ENCODE measurements at places on chromosomes 1 and 21. TPM values are rescaled to one million over a fixed set of nuclear protein-coding genes. Genes with fewer than 3 reads are reported as not detected.

GRCh38 chr1:247448107-247448791 lies 9.7 kb downstream of the OR2B11 start:
- no peak for DNase-seq
- no peak overlapping the region for H3K4me3 ChIP-seq
- H3K4me1 ChIP-seq, result no peaks in the 10 kb centered on the region

GRCh38 chr1:114104949-114105348 lies 48.7 kb downstream of the SYT6 start:
- no peak overlapping the region for H3K27ac ChIP-seq
- no peak overlapping the region for H3K4me3 ChIP-seq
- H3K36me3 ChIP-seq, result no peaks in the 10 kb centered on the region
- no peaks in the 10 kb centered on the region for H3K4me1 ChIP-seq

Gene VCAM1
- 3.5 TPM for total RNA-seq

GRCh38 chr1:235901461-235901860 lies 34.8 kb upstream of the LYST start:
- H3K36me3 ChIP-seq, result no peaks in the 10 kb centered on the region
- no peaks in the 10 kb centered on the region for H3K4me1 ChIP-seq
- no peaks in the 10 kb centered on the region for H3K27me3 ChIP-seq
- H3K27ac ChIP-seq, result no peak overlapping the region
- no peak overlapping the region for H3K4me3 ChIP-seq

DNA sequence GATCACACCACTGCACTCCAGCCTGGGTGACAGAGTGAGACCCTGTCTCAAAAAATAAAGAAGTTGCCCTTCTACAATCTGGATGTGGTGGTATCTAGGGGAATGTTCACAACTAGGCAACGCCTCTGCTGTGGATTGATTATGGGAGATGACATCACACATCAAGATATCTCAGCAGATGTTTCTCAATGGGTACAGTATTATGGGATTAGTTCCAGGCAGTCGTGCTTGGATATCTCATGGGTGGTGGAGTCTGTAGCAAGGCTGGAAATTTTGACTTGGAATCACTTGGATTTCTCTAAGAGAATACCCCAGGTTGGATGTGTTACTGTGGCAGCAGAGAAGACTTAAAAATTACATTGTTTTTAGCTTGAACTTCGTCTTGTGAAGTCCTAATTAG lies 7.7 kb downstream of the IFNAR2 start:
- peaks cover 93% of the 10 kb centered on the region for H3K4me1 ChIP-seq
- no peak for DNase-seq
- no peaks in the 10 kb centered on the region for H3K27me3 ChIP-seq
- no peaks in the 10 kb centered on the region for H3K36me3 ChIP-seq
- no peak overlapping the region for H3K27ac ChIP-seq

- H3K27ac ChIP-seq, result no peak overlapping the region
- no peak for DNase-seq
- no peaks in the 10 kb centered on the region for H3K4me1 ChIP-seq
- H3K27me3 ChIP-seq, result peaks cover 4% of the 10 kb centered on the region
These were observed 18.6 kb downstream of the RHOU start for GRCh38 chr1:228753786-228754360.

DNA sequence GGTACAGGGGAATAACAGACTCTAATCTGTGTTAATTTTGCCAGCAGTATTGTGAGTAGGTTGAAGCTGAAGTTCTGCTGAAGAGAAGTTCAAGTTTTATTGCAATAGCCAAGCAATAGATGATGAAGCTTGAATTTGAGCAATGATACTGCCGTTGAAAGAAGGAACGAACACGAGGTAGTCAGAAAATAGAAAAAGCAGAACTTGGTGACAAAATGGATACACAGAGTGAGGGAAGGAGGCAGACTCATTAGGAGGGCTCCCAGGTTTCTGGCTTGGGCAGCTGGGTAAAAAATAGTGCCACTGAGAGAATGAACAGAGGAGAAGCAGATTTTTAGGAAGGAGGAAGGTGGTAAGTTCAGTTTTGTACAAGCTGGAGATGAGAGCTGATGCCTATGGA lies 22.3 kb upstream of the AGO1 start:
- no peak overlapping the region for H3K4me3 ChIP-seq
- no peak for DNase-seq
- no peaks in the 10 kb centered on the region for H3K36me3 ChIP-seq

Gene OPTC
- not detected for total RNA-seq

Measured in CD8-positive, alpha-beta memory T cell (primary cell).